CMK (cell line): ENCODE measurements at places on chromosomes 1 and 21.

- DNase-seq = peak; percentile 30
Observed at GRCh38 chr21:45670731-45671130, 27.2 kb downstream of the PCBP3 start.

DNA sequence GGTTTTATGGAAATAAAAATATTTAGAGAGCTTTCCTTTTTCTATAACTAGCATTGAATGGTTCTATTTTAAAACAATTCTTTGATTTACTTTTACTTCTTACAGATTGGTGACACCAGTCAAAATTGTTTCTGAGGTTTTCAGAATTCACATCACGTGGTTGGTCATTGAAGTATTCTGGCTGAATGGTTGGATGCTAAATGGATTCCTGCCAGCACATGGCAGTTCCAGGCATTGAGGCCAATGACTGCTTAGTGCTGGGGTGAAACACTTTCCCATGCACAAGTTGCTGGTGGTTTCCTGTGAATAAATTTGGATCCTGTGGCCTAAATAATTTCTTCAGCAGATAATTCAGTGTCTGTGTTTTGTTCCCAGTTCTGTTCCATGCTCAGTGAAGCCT lies 20.6 kb downstream of the NCAM2 start:
- DNase-seq = no peak

DNA sequence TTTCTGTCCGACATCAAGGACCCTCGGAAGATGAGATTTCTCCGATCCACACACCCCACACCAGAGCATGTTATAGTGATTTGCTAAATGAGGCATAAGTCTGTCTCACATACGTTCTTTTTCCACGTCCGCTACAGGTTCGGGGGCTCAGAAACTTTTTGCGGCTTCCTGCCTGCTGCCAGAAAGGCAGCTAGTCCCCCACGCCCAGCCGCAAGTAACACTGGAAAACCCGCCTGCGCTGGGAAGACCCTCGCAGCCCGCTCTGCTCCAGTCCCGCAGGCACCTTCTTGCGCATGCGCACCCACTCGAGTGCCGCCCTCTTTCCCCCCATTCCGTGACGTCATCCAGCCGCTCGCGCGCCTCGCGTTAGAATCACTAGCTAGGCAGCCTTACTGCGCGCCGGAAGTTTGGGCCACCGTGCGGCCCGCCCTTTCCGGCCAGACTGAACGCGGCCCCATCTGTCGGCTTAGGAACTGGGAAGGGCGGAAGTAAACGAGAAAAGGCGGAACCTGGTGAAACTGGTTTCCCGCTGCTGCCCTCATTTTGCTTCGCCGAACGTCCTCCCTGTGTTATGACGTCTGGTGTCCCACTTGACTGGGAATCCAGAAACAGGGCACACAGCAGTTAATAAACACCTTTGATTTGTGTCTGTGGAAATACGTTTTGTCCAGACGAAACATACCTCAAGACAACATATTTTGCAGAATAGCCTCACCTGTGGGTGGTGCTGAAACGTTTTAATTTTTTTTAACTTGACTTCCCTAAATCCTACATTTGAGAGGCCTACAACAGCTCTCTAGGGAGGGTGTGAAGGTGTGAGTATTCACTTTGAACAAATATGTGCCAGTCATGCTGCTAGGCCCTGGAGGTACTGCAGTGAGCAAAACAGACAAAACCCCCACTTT lies at the start of gene C1orf74:
Gene C1orf74, minus strand, starts transcription at position 295 of the 905 bp plus-strand sequence. CDS start 925 bp downstream, outside the sequence.
- DNase-seq = peak; percentile 95

DNA sequence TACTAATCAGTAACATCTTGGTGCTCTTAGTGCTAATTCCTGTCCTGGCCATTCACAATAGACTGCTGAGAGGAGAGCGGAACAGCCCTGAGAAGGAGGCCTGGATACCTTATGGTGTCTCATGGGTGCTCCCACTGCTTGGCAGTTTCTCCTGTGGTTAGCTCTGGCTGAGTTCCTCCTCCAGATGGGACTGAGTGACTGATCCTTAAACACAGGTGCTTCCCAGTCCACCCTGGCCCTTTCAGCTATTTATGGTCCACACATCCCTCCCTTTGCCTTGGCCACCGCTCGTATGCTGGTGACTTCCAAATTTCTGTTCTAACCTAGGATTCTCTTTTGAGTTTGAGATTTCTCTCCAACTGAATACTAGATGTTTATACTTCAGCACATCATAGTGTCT lies 157.0 kb upstream of the CACNA1E start:
- DNase-seq = no peak

DNA sequence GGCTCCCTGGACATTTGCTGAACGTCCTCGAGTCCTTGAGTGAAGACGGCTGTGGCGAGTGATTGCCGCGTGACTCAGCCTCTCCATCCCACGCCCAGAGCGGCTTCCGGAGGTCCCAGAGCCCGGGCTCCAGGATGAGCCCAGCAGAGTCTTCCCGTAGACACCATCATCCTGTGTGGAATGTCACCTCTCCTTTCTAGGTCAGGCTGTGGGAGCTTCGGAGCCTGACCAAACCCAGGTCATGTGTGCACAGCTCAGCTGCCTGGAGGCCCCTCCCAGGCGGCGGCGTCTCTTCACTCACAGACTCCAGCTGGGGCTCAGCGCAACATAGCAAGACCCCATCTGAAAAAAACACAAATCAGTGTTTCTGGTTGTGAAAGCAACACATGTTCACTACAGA lies 38.2 kb downstream of the PRKCZ start:
- DNase-seq = no peak

DNA sequence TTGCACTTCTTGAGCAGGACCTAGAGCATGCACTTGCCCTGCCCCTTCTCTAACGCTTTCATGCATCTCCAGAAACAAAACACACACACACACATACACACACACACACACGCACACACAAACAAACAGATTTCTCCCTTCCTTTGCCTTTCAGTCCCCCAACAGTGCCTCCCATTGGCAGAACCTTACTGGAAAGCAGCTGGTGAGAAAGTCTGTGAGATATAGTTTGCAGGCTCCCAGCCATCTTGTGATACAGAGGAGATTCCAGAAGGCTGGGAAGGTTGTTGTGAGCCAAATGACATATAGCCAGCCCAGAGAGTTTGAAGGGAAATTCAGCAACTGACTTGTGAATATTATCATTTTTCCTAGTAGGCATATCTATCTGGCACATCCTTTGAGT lies 35.9 kb upstream of the ZRANB2 start:
- no peak for DNase-seq

GRCh38 chr1:3051270-3052268 lies 17.4 kb upstream of the PRDM16 start:
- no peak for DNase-seq

- DNase-seq = no peak
Observed at GRCh38 chr21:44872323-44872648, 1.2 kb downstream of the PTTG1IP start.

GRCh38 chr1:207870306-207871031 lies 40.5 kb downstream of the CD34 start:
- no peak for DNase-seq

- DNase-seq = no peak
Observed at GRCh38 chr1:112991402-112992120, 35.6 kb upstream of the SLC16A1 start.

DNA sequence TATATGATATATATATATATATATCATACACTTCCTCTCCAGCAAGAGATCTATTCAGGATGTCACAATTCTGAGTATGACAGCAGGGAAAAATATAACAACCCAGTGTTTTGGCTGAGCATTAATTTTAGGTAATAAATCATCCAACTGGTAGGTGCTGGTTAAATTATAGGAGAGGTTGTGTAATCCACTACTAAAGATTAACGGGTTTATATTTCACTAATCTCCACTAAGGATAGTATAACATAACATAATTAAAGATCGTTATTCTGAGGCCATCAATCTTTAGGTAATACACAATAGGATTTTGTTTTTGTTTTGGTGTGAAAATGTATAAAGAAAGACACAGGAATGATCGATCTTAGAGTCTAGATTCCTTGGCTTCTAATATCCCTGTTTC lies 102.2 kb downstream of the COQ8A start:
- no peak for DNase-seq
